Activated naive CD4-positive, alpha-beta T cell treated with anti-CD3 and anti-CD28 coated beads, Interleukin-2, amount 10 ng/mL, durations not matched to agents 7 days and 5 days (primary cell): ENCODE measurements at places on chromosomes 2 and 18.

DNA sequence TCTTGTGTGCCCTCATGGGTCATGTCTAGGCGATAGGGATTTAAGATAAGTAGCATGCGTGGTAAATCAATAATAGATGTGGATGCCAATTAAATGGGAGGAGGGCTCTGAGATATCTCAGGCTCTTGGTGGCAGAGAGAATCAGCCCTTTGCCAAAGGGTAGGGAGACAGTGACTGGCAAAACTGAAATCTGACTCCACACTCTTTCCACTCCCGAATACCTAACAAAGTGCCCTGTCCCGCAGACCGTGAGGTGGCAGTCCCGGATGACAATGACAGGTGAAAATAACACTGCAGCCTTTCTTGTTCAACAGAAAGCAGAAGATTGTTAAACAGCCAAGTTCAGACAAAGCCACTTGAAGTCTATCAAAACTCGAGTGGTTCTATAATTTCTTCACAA, 47.0 kb downstream of the C2orf76 start:
- H3K4me3 ChIP-seq: no peak overlapping the region
- DNase-seq: no peak
- no peaks in the 10 kb centered on the region for H3K27me3 ChIP-seq
- H3K27ac ChIP-seq: no peak overlapping the region

GRCh38 chr2:238974501-238975166, 126.7 kb downstream of the TWIST2 start:
- no peak overlapping the region for H3K27ac ChIP-seq
- no peaks in the 10 kb centered on the region for H3K36me3 ChIP-seq
- H3K27me3 ChIP-seq: peaks cover 28% of the 10 kb centered on the region
- H3K4me3 ChIP-seq: no peak overlapping the region

GRCh38 chr2:111164078-111164477, 43.4 kb downstream of the BCL2L11 start:
- peaks cover 42% of the 10 kb centered on the region for H3K4me1 ChIP-seq
- no peak for DNase-seq
- peaks cover 42% of the 10 kb centered on the region for H3K36me3 ChIP-seq
- H3K27ac ChIP-seq: no peak overlapping the region
- no peak overlapping the region for H3K4me3 ChIP-seq
- H3K27me3 ChIP-seq: peaks cover 5% of the 10 kb centered on the region

DNA sequence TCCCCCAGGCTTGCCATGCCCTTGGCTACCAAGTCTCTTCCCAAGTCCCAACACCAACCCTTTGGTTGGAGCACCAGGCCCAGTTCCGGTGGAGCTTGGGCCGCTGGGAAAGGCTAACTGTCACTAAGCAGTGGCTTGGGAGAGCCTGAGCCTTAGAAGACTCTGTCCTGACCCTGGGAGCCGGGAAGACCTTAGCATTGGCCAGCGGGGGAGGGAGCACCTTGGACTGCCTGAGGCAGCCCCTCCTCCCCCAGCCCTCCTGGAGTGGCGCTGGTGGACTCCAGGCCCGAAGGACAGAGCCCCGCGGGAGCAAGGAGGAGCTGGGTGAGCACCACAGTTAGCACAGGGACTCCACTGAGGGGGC, 62.5 kb upstream of the POMC start:
- no peaks in the 10 kb centered on the region for H3K27me3 ChIP-seq
- H3K4me1 ChIP-seq: peaks cover 6% of the 10 kb centered on the region
- peaks cover 39% of the 10 kb centered on the region for H3K36me3 ChIP-seq

DNA sequence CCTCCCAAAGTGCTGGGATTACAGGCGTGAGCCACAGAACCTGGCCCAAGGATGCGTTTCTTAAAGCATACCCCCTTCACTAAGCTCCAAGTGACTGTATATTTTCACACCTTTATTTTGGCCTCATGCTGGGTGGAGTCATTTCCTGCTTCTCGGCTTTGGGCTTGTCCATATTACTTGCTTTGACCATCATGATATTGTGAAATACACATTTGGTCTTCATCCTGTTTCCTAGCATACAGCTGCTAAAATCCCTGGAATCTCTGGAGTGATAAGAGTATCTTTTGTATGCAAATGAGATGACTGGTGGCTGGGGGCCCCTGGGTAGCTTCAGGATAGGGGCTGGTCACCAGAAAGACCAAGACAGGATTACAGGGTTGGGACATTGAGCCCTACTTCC, 17.6 kb upstream of the COLEC12 start:
- no peak overlapping the region for H3K4me3 ChIP-seq
- H3K27ac ChIP-seq: no peak overlapping the region
